ENCODE measurements at places on chromosomes 11 and 22.
A peak's percentile ranks its signal among the peaks of the same experiment; 100 is the strongest.

DNA sequence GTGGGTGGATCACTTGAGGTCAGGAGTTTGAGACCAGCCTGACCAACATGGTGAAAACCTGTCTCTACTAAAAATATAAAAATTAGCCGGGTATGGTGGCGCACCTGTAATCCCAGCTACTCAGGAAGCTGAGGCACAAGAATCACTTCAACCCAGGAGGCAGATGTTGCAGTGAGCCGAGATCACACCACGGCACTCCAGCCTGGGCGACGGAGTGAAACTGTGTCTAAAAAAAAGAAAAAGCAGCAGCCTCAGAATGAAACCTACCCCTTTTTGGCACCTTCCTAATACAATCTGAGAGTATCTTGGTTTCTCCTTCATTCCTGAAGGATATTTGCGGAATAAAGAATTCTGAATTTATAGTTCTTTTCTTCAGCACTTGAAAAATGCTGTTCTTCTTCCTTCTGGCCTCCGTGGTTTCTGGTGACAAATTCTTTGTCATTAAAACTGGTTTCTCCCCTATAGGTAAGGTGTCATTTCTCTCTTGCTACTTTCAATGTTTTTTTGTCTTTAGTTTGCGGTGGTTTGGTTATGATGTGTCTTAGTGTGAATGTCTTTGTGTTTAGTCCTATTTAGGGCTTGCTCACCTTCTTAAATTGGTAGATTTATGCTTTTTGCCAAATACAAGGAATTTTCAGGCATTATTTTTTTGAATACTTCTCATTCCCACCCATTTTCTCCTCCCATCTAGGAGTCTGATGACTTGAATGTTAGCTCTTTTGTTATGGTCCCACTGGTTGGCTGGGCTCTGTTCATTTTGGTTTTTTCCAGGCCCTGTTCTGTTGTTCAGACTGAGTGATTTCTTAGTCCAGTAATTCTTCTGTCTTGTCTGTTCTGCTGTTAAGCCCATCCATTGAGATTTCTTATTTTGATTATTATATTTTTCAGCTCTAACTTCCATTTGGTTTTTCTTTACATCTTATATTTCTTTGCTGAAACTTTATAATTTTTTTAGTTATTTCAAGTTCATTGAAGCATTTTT lies 15.4 kb downstream of the ASRGL1 start:
- no peak for DNase-seq

- DNase-seq, result peak; percentile 11
These were observed 9.0 kb upstream of the CCT8L2 start for GRCh38 chr22:16601437-16602223.

GRCh38 chr22:35625763-35626432 lies 8.8 kb upstream of the MB start:
- DNase-seq, result peak; percentile 31

GRCh38 chr22:24379536-24379935 lies 47.9 kb upstream of the ADORA2A start:
- DNase-seq, result peak; percentile 47

Measured in NCI-H82 (cell line).